ENCODE measurements at places on chromosomes 11 and 22.

GRCh38 chr22:49517667-49518185, 309.9 kb downstream of the BRD1 start:
- DNase-seq = no peak

GRCh38 chr22:32803738-32804435, 2.4 kb downstream of the TIMP3 start:
- DNase-seq = no peak

DNA sequence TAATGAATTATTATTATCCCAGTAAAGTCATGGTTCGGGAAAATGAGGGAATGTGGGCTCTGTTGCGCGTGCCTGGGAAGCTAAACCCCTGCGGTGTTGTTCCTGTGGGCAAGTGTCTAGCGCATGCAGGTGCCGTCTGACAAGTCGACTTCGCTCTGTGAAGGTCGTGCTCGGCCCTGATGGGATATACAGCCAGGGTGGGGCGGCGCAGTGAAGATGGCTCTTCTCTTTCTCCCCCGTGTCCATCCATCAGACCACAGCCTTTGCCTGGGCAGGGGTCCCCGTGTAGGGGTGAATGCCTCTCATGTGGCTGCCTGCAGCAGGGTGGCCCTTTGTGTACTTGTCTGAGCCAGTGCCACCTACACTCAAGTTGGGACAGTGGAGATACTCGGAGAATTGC, 12.8 kb upstream of the TRMU start:
- no peak for DNase-seq

DNA sequence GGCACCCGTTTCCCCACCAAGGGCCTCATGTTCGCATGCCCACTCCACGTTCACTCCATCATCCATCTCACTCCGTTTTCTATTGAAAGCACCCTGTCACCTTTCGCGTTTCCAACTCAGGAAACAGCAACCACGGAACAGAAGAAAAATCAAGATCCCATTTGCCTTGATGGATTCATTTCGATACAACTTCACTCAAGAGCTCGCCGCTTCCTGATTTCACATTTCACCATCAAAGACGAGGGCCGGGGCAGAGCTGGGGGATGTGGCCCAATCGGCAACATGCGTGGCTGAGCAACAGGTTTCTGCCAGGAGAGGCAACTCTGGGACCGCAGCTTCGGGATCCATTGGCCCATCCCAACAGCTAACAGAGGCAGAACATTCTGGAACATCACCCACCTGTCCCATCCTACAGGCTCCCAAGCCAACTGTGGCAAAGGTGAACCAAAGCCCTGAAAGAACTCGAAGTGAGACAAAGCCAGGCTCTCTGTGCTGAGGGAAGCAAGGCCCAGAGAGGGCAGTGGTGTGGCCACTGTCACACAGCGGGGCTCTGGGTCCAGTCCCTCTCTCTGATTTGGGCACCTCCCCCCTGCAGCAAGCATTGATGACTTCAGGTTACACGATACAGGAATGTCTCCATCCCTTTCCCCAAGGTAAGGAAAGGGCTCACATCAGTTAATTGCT, 36.2 kb upstream of the CD5 start:
- DNase-seq = no peak

DNA sequence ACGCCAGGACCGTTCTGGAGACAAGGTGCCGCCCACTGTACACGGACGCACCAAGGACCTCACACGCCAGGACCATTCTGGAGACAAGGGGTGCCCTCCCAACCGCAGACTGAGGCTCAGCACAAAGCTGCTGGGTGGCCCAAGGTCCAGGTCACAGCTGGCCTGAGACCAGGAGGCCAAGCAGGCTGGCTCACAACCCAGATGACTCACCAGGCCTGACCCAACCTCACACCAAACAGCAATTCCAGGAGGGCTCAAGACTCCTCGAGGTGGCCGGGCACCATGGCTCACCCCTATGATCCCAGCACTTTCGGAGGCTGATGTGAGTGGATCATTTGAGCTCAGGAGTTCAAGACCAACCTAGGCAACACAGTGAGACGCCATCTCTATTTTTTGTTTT, 14.8 kb downstream of the BRD1 start:
- no peak for DNase-seq

DNA sequence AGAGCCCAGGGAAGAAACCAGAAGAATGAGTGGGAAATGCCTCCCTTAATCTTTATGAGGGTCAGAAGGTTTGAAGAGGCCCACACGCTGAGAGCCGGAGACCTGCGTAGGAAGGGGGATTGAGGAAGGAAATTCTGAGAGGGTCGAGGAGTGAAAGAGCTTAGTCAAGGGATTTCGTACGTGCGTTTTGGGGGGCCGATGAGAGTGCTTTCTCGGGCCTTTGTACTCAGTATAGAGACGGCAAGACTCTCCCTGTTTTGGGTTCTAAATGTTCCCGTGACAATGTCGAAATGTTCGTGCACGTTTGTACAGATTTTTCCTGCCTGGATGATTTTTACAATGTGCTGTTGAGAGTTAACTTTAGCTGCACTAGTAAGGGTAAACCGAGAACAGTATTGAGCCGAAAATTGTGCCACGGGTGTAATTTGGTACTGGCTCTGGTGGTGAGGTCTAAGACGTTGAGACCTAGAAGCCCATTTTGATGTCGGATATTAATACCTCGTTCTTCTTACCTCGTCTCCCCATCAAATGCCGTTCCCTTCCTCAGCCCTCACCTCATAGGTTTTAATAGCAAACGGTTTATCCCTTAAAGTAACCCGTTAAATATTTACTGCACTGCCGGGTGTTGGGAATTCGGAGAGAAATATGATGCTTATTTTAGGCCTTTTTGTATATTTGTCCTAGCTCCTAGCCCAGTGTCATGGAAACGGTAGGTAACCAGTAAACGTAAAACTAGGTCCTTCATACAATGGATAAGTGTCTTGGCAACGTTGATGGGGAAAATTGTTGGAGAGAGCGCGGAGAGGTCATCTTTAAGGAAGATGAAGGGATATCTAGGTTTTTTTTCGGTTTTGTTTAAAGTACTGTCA, 734 bp downstream of the C11orf58 start:
- no peak for DNase-seq

- peak; percentile 23 for DNase-seq
Measured at GRCh38 chr11:78050964-78051831, 12.5 kb upstream of the THRSP start.
